ENCODE measurements at places on chromosomes 11 and 22. TPM values are rescaled to one million over a fixed set of nuclear protein-coding genes. Genes with fewer than 3 reads are reported as not detected.

The SYCE3 gene
- total RNA-seq: 0.66 TPM

DNA sequence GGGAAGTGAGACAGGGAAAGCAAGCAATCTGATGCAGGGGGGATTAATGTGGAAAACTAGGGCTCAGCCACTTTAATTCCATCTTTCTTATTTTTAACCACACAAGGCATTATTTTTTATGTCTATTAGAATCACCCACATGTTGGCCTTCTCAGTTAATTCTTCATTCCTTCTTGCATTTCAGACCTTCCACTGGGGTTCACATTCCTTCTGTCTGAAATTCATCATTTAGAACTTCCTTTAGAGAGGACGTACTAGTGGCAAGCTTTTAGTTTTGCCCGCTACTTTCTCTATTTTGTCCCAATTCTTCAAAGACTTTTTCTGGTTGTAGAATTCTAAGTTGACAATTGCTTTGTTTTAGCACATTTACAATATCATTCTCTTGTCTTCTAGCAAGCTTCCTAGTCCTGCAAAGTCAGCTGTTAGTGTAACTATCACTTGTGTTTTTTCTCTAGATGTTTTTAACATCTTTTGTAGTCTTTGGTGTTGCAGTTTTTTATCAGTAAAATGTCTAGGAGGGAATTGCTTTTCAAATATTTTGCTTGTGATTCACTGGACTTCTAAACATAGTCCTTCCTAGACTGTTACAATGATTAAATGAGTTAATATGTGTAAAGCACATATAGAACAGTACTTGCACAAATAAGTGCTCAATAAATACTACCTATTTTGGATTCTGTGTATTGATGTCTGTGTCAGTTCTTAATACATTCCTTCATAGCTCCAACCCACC lies 5.5 kb upstream of the NNMT start:
- DNase-seq: no peak

The CDC42EP2 gene
- total RNA-seq: 5.7 TPM

The BCR gene
- 30.4 TPM for total RNA-seq

DNA sequence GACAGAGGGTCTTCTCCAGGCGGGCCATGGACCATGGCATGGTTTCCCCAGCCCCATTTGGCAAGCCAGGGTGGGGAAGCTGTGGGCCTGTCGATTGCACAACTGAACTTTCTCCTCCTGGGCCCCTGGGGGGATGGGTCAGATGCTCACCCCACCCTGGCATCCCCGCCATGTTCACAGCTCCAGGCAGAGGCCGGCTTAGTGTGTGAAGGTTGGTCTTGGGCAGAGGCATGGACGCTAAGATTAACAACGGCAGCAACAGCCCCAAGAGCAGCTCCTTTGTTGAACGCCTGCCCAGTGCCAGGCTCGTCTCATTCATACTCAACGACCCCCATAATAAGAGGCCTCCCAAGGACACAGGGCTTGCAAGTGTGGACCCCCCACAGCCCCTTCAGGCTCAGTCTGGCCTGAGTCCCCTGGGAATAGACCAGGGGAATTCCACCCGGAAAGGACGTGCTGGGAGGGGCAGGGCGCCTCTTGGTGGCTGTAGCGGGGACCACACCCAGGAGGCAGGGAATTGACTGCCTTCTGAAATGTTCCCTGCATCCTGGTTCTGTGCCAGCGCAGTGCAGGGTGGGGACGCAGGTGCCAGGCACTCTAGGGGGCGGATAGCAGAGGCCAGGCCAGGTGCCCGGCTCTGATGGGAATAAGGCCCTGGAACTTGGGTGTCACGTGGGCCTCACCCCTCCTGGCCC lies 8.3 kb downstream of the TSPO start:
- DNase-seq: no peak

The DEUP1 gene
- total RNA-seq: 0.20 TPM

The CTSF gene
- total RNA-seq: 50.2 TPM

DNA sequence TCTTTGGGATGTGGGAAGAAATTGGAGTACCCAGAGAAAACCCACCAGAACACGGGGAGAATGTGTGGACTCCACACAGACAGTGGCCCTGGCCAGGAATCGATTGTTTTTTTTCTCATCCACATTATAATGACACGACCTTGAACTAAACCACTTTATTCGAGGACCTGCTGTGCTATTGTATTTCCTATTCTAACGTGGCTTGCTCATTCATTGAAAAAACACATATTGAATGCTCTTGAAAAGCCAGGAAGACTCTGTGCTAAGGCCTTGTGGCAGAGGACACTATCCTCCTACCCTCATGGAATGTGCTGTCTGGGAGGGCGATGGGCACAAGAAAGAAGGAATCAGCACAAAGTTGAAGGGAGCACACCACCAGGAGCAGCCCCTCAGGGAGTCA lies 9.1 kb upstream of the SREBF2 start:
- no peak for DNase-seq

DNA sequence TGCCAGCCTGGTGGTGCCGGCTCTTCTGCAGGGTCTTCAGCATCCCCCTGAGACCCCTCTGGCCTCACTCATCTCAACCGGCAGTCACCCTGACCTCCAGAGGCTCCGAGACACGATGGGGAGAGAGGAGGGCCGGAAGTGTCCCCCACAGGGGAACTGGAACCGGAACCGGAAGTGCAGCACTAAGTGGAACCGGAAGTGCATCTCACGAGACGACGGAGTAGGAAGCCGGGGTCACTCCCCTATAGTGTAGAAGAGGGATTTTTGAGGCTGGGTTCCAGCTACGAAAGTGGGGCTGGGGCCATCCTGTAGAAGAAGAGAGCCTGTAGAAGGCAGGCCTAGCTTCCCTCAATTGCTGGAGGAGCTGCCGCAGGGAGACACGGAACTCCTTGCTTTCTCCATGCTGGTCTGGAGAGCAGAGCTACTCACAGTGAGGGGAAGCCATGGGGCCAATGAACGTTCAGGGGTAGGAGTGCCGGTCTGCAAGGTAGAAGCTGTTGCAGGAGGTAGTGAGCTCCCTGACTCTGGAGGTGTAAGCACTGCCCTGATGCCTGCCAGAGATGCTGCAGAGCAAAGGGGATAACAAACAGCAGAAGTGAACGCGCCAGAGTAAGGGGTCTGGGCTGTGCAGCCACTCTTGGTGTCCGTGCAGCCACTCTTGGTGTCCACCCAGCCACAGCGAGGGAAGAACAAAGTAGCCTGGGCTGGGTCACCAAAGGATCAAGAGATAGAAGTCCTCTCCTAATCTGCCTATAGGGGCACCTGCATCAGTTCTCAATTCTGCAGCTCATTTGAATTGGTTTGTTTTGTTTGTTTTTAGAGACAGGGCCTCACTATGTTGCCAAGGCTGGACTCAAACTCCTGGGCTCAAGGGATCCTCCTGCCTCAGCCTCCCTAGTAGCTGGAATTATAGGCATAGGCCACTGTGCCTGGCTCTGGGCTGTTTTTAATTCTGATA lies 21.9 kb downstream of the SCUBE1 start:
- no peak for DNase-seq

DNA sequence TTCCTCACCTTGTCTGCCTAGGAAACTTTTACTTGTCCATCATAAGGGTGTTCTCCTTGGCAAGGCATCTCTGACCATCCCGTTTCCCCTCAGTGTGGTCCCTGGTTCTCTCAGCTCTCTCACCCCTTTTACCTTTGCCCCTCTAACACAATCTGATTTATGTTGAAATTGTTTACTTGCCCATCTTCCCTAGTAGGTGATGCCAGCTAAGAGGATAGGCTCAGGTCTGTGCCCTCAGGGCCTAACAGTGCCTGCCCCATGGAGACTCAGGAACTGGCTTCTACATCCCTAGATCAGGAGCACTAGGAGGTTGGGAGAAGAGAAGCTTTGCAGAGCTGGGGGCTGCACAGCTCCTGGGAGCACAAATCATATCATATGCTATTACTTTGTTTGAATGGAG lies 21.1 kb upstream of the ALG8 start:
- DNase-seq: no peak

- no peak for DNase-seq
These were observed 10.5 kb downstream of the TIMP3 start for GRCh38 chr22:32811788-32812545.

- DNase-seq: no peak
These were observed 334.9 kb downstream of the BRD1 start for GRCh38 chr22:49492741-49493251.

- DNase-seq: no peak
These were observed 17.9 kb downstream of the GNAZ start for GRCh38 chr22:23088199-23088604.

GRCh38 chr11:89490602-89490980 lies 584 bp downstream of the NOX4 start:
- DNase-seq: no peak

DNA sequence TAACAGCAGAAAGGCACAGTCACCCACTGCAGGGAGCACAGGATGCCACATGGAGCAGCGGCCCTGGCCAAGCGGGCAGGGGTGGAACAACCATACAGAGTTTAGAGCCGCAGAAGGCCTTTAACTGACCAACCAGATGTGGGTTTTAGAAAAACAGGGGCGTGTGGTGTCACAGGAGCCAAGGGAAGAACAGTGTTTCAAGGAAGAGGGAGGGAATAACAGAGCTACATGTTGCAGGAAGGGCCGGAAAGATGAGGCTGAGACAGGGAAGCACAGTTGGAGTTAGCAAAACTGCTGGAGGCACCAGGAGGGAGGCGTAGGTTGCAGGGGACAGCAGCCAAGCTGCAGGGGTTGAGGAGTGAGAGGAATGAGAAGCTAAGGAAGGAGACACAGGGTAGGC lies 7.8 kb upstream of the NAA40 start:
- no peak for DNase-seq

- no peak for DNase-seq
These were observed 122.2 kb downstream of the ABTB2 start for GRCh38 chr11:34235591-34236071.

GRCh38 chr11:57800444-57801182 lies 39.0 kb downstream of the CTNND1 start:
- no peak for DNase-seq
